ENCODE measurements at places on chromosomes 11 and 22.

DNA sequence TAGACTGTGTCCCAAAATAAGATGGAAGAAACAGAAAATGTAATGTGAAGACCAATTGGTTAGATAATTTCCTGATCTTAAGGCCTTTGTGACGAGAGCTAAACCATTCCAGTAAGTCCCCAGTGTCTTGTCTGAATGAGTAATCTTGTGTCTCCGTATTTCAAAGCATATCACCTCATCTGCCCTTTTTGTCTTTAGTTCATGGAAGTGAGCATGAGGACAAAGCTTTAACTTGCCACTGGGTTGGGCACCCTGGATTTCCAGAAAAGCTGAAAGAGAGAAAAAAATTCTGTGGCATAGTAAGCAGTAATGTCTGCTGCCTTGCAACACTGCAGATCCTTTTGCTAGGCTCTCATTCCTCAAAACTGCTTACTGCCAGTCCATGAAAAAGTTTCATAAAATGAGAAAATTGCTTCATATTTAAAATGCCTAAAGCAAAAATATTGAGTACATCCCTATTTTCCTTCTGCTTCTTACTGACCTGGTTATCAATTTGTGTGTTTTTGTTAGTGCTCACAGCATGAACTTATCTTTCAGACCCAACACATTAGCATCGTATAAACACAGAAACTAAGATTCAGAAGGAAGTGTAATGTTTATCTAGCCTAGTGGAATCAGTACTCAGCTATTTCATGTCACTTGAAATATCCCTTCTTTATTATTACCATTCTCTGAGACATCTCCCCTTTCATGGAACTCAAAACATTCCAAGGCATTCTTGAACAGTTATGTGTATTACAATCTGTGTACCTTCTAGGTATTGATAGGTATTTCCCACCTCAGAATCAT, 5.3 kb downstream of the CASP12 start:
- no peak for DNase-seq

- DNase-seq: no peak
These were observed 12.6 kb downstream of the IL10RA start for GRCh38 chr11:117998664-117999353.

- DNase-seq: no peak
These were observed 1388.1 kb downstream of the FAM181B start for GRCh38 chr11:81345609-81346008.

DNA sequence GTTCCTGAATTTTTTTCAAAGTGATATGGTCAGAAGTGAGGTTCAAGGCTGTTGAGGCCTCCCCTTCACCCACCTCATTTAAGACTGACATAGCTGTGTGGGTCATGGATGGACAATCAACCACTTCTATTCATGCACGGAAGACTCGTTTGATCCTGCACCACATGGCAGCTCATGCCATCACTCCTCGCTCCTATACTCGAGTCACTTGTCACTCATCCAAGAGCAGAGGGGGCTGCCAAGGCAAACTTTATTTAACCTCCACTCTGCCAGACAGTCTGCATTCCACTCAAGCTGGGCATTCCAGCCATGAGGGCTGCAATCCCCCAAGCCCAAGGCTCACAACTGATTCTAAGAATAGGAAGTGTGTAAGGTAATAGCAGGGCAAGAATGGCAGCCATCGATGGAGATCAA, 34.1 kb downstream of the SNX19 start:
- no peak for DNase-seq

- DNase-seq: no peak
These were observed 18.2 kb upstream of the BMAL1 start for GRCh38 chr11:13259374-13259773.

DNA sequence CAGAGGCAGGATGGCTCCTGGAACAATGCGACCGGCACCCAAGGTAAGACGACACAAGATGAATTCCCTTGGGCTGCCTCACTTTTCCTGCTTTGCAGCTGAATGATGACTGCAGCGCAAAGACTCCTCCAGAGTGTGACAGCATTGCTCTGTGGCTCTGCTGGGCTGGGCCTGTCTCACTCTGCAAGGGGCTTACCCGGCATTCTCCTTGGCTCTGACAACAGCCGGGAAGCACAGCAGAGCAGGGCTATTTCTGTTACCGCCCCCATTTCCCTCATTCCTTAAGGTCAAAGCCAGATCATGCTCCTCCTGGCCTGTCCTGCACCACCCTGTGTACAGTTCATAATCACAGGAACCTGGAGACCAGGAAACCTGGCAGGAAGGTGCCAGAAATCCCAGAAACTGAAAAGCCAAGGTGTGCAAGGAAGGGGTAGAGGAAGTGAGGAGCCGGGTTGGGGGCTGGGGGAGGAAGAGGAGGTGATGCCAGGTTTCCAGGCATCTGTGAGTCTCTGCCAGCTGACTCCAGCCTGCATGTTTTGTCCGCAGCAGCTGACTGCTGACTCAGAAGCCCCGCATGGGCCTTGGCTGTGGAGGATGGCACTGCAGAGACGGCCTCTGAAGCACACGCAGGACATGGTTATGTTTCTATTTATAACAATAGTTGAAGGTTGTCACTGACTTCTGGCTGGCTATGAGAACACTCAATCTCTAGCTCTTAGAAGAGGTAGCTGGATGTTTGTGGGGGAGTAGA, 113.6 kb downstream of the MICAL3 start:
- DNase-seq: no peak

GRCh38 chr11:110075105-110075846, 17.9 kb upstream of the ZC3H12C start:
- DNase-seq: no peak

All from activated CD8-positive, alpha-beta memory T cell treated with anti-CD3 and anti-CD28 coated beads, Interleukin-2, amount 10 ng/mL, durations not matched to agents 7 days and 5 days (primary cell).